ENCODE measurements at places on chromosomes 12 and 14.

DNA sequence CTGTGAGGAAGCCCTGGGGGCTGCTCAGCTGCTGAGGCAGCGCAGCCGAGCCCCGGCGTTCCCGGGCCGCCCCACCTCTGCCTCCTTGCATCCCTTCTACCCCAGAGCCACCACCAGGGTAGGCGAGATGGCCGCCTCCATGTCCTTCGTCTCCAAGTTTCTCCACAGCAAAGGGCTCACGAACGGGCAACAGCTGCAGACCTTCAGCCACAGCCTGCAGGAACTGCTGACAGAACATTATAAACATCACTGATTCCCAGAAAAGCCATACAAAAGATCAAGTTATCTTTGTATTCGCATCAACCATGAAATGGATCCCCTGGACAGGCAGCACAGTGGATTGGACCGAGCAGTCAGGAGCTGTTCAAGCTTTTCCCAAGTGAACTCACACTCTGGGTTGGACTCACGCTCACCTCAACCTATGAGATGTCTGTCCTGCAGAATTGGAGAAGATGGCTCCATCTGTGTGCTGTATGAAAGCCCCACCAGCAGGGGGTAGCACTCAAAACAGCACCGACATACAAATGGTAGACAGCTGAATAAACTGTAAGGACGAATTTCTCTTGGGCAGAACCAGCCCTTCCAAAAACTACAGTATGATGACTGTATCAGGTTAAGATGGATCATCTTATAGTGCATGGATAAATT is 19.4 kb upstream of the A2M start:
- no peak for DNase-seq

DNA sequence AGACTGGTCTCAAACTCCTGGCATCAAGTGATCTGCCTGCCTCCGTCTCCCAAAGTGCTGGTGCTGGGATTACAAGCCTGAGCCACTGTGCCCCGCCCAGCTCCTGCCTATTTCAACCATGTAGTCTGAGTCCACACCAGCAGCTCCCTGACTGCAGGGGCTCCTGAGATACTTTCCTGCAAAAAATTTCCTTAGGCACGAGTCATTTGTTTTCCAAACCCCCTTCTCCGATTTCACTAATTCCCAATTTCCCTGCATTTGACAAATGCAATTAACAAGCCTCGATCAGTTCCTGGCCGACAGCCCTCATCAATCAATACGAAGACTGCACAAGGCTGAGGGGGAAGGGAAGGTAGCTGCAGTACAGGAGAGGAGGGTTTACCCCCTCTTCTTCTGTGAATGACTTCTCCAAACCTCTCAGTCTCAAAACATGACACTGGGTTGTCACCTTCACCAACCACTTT is 10.1 kb downstream of the PSMB5 start:
- DNase-seq, result no peak

GRCh38 chr12:10661338-10661737 is 12.5 kb downstream of the STYK1 start:
- DNase-seq, result no peak

DNA sequence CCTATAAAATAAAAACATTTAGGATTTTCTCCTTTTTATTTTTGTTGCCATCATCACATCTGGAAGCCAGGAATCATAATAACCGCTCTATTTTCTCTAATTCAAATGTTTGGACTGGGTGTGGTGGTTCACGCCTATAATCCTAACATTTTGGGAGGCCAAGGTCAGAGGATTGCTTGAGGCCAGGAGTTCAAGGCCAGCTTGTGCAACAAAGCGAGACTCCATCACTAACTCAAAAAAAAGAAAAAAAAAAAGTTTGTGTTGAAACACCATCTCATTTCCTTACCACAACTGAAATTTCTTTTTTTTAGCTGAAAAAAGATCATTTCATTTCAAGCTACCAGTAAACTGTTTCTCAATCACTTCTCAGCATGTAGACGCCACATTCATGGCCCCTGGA is 8.8 kb upstream of the BAZ1A start:
- no peak for DNase-seq

DNA sequence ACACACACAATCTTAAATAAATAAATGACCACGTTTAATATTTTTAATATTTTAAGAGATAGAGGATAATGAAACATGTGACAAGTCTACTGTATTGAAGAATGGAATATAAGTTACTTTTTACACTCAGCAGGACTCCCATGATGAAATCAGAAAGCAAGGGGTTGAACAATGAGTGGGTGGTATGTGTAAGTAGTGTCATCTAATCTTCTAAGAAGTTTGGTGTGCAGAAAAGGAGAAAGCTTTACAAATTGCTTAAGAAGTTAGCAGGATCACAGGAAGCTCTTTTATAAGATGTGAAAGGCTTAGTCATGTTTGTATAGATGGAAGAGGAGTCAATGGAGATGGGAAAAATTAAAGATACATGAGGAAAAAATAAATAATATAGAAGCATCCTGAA is 47.8 kb downstream of the SLC15A5 start:
- DNase-seq, result no peak

DNA sequence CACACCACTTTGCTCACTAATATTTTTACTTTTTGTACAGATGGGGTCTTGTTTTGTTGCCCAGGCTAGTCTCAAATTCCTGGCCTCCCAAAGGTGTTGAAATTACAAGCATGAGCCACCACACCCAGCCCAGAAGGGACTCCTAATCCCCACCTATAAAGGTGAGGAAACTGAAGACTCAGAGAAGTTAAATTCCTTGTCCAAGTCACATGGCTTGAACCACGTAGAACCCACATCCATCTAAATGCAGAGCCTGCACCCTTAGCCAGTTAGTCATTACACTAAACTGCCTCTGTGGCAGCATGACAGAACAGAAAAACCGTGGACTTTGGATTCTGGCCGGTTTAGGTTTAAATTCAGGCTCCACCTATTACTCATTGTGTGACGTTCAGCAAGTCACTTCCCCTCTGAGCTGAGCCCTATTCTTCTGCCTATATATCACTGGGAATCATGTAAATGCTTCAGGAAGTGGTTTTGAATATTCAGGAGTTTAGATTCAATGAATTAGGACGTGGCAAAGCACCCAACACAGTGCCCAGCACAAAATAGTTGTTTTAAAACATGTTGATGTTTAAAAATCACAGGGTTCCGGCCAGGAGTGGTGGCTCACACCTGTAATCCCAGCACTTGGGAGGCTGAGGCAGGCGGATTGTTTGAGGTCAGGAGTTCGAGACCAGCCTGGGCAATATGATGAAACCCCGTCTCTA is 3.0 kb upstream of the CORO1C start:
- DNase-seq, result no peak

DNA sequence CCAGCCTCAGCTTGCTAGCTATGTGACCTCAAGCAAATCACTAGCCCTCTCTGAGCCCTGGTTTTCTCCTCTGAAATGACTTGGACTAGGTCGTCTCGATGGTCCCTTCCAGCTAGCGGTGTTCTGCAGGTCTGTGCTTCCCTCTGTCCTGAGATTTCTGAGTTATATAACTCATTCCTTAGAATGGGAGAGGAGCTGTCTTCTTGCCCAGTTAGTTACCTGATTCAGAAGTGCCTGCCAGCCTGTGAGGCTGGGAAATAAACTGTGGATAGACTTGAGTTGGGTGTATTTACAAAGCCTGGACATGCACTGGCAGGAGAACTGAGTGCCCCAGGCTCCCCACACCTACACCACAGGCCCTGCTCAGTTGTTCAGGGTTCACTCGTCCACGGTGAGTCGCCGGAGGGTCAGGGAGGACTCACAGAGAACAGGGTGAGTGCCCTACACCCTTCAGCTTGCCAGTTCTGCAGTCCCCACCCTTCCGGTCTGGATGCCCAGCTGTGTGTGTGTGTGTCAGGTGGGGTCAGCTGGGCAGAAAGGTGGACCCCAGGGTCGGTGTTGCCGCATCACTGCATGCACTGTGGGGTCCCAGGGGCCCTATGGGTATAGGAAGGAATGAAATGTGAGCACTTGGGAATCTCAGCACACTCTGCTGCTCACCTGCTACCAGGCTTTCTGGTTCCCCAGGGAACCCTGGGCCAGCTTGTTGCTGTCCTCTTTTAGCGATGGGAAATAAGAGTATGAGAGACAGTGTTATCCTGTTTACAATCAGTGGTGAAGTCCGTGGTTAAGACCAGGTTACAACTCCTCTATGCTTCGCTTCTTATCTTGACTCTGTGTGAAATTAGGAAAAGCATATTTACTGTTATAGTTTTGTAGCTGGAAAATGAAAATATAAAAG is 348.2 kb downstream of the DPF3 start:
- no peak for DNase-seq

GRCh38 chr12:121949648-121950397 is 31.4 kb downstream of the CFAP251 start:
- no peak for DNase-seq

GRCh38 chr14:56413721-56414120 is 165.9 kb upstream of the TMEM260 start:
- DNase-seq, result no peak

DNA sequence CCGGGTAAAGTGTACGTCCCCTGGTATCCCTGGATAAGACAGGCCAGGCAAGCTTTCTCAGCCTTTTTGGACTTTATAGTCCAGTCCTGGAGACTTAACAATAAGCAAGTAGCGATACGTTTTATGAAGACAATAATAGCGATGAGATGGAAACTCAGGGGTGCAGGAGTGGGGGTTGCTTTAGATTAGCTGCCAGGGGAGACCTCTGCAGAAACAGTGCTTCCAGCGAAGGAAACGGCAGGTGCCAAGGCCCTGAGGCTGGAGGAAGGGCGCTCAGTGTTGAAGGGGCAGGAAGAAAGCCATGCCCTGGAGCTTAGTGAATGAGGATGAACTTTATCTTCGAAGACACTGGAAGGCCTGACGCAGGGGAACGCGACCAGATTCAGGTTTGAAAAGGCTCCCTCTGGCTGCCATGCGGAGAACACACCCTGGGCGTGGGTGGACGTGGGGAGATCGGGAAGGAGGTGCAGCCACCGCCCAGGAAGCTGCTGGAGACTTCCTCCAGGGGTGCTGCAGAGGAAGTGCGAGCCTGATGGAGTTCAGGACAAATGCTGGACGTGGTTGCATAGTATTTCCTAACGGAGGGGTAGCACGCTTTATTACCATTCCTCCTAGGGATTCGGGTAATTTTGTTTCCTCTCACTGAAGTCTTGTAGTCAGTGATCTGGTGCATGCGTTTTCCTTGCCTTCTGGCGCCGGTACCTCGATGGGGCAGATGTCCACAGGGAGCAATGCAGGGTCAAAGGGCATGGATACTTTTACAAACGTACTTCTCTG is 26.1 kb upstream of the UBC start:
- no peak for DNase-seq

- no peak for DNase-seq
These were observed 5.0 kb upstream of the MIA2 start for GRCh38 chr14:39228509-39229221.

GRCh38 chr12:26799741-26800140 is 33.3 kb downstream of the ITPR2 start:
- DNase-seq, result no peak

DNA sequence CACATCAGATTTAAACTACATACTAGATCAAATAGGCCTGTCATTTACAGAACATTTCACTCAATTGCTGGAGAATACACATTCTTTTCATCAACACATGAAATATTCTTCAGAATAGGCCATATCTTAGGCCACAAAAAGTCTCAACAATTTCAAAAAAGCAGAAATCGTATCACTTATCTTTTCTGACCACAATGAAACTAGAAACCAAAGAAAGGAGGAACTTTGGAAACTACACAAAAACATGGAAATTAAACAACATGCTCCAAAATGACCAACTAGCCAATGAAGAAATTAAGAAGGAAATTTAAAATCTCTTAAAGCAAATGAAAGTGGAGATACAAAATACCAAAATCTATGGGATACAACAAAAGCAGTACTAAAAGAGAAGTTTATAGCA is 35.1 kb downstream of the PARP11 start:
- no peak for DNase-seq

- no peak for DNase-seq
These were observed 11.8 kb upstream of the PAPLN start for GRCh38 chr14:73225496-73225895.

DNA sequence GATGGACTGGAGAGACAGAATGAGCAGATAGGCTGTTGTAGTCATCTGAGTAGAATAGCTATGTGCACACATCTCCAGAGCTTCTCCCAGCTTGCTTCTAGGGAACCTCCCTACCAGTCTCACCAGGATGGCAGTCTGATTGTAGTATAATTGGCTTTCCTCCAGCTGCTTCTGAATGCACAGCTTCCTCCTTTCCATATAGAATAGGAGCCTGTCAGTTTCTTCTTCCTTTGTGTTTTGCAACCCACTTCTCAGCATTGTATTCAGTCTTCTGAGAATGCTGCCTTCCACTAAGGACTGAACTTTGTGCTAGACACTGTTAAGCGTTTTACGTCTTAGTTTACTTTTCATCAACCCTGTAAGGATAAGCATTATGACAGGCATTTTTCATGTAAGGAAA is 2.2 kb upstream of the CSAD start:
- DNase-seq, result no peak

GRCh38 chr12:62893276-62893675 is 41.7 kb downstream of the PPM1H start:
- no peak for DNase-seq

- DNase-seq, result no peak
These were observed 32.1 kb upstream of the PPM1H start for GRCh38 chr12:62966990-62967506.

DNA sequence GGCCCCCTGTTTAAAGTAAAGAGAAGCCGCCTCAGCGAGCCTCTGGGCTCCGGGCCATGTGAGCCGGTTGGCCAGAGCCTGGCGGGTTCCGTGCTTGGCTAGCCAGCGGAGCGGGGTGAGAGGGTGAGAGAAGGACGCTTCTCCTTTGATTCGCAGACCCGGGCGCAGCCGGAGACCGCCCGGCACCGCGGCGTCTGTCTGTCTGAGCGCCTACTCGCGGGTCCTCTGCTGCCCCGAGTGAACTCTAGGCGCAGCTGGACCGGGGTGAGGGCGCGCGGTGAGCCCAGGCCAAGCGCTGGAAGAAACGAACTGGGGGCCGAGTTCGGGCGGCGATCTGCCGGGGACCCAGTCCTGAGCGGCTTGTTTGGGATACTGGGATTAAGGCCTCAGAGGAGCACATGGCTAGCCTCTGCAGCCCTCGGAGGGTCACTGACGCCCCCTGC is 41.4 kb upstream of the TBX5 start:
- no peak for DNase-seq

GRCh38 chr12:100141666-100141997 is 1.0 kb downstream of the BLTP3B start:
- no peak for DNase-seq

- no peak for DNase-seq
These were observed 70.6 kb downstream of the TMEM132C start for GRCh38 chr12:128337431-128338170.

DNA sequence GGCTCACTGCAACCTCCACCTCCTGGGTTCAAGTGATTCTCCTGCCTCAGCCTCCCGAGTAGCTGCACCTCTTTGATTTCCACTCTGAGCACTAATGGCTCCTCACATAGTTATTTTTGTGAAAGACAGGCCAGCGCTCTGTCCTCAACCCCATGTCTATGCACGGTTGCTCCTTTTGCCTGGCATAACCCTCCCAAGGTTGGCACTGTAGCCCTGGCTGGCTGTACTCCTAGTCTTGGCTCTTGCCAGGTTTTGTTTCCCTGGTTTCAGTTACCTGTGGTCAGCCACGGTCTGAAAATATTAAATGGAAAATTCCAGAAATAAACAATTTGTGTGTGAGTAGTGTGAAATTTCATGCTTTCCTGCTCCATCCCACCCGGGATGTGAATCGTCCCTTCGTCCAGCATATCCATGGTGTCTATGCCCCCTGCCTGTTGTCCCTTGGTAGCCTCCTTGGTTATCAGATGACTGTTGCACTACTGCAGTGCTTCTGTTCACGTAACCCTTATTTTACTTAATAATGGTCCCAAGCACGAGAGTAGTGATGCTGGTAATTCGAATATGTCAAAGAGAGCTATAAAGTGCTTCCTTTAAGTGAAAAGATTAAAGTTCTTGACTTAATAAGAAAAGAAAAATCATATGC is 12.3 kb upstream of the DCD start:
- DNase-seq, result no peak

Data from activated CD4-positive, CD25-positive, alpha-beta regulatory T cell (primary cell).